ENCODE measurements at places on chromosomes 16 and 17.

- no peaks in the 10 kb centered on the region for H3K4me1 ChIP-seq
- no peak overlapping the region for H3K4me3 ChIP-seq
- H3K27me3 ChIP-seq: no peaks in the 10 kb centered on the region
- H3K27ac ChIP-seq: no peak overlapping the region
- DNase-seq: no peak
These were observed 8.7 kb downstream of the CLUAP1 start for GRCh38 chr16:3509470-3509928.

DNA sequence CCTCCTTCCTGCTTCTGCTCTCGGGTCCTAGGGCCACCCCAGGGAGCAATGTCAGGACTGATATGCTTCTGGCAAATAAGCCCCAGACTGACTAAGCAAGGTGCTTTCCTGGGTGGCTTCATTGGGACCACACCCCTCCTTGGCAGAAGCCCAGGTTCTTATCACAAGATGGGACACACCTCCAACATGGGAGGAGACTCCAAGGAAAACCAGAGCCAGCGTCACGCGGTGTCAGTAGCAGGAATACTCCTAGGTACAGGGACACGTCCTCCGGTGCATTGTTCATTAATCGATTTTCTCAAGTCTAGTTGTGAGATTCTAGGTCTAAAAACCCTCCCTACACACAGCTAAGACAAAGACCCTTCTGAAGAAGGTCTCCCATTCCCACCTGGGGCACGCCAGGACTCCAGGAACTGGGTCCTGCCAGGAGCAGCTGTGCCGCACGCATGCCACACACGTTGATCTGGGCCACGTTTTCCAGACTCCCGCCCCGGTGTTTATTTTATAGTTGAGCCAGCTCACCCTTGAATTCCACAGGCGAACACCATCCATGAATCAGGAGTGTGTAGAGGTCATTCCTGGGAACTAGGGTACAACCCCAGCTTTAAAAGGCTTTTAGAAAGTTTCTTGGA, 30.8 kb downstream of the FA2H start:
- H3K36me3 ChIP-seq: no peaks in the 10 kb centered on the region
- H3K27me3 ChIP-seq: no peaks in the 10 kb centered on the region
- H3K27ac ChIP-seq: no peak overlapping the region
- H3K4me3 ChIP-seq: no peak overlapping the region
- peaks cover 16% of the 10 kb centered on the region for H3K4me1 ChIP-seq
- DNase-seq: no peak

DNA sequence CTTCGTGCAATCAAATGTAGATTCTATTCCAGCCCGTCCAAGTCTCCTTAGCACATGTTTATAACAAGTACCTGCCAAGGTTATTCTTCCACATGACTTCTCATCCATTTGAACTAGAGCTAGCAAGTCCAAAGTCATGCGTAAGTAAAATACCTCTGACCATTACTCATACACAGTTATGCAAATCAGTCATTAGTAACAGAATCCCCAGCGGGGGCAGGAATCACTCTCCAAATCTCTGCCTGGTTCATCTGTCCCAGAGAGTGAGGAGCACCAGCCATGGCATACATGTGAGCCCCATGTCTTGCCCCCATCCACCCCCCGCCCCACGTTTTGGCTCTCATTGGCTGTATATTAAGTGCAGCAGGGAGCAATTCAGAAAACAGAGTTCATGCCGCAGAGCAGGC, 27.7 kb downstream of the SRL start:
- no peaks in the 10 kb centered on the region for H3K36me3 ChIP-seq
- H3K27ac ChIP-seq: peak overlapping the region; percentile 91
- H3K4me1 ChIP-seq: peaks cover 61% of the 10 kb centered on the region
- no peak overlapping the region for H3K4me3 ChIP-seq
- H3K27me3 ChIP-seq: no peaks in the 10 kb centered on the region

DNA sequence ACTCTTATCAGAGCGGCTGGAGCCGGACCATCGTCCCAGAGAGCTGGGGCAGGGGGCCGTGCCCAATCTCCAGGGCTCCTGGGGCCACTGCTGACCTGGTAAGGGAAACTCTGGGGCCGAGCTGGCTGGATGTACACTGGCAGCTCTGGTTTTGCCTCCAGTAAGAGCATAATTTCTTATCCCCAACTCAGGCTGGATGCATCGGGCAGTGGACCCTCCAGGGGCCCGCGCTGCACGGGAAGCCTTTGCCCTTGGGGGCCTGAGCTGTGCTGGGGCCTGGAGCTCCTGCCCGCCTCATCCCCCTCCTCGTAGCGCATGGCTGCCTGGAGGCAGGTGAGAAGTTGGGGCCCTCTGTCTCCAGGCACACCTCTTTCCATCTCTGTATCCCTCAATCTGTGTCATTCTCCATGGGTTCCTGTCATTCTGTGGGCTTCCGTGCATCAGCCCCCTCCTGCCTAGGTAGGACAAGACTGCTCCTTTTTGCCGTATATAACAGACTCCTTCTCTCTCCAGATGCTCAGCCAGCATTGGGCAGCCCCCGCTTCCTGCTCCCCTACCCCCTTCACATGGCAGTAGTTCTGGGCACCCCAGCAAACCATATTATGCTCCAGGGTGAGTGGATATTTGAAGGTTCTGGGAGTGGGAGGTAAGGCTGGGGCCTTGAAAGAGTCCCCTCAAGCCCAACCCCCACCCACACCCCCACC, 9.4 kb upstream of the TMEM88 start:
- H3K27ac ChIP-seq: peak overlapping the region; percentile 89
- peak overlapping the region; percentile 84 for H3K4me3 ChIP-seq
- peaks cover 50% of the 10 kb centered on the region for H3K36me3 ChIP-seq
- H3K27me3 ChIP-seq: no peaks in the 10 kb centered on the region
- peaks cover 24% of the 10 kb centered on the region for H3K4me1 ChIP-seq

DNA sequence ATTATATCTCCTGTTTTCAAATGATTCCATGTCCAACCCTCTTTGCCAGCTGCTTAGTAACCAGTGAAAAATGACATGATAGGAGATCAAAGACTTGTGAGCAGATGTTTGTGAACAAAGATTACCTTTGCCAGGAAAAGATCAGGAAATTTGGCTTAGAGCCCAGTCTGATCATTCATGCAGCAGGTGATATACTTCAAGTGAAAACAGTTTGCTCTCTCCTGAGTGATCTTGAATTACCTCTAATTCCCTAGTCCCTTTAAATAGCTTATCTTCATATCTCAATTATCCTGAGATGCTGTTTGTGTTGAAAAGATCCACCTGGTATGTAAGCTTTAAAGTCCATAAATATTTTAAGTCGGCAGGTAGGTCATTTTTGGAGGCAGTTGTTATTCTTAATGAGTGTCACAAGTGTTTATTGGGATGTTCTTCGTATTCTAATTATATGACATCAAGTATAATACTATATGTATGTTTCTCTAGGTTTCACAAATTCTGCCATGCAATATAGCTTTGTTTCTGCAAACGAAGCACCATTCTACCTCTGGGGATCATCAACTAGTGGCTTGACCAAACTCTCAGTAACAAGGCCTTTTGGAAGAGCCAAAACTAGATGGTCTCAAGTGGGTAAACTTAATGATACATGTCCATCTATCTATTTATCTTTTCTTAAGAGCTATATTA, 13.2 kb upstream of the VPS35L start:
- no peak overlapping the region for H3K4me3 ChIP-seq
- no peak overlapping the region for H3K27ac ChIP-seq
- DNase-seq: no peak
- H3K4me1 ChIP-seq: no peaks in the 10 kb centered on the region

- H3K4me1 ChIP-seq: peaks cover 46% of the 10 kb centered on the region
- H3K27me3 ChIP-seq: no peaks in the 10 kb centered on the region
- H3K4me3 ChIP-seq: peak overlapping the region; percentile 69
- H3K27ac ChIP-seq: peak overlapping the region; percentile 100
- DNase-seq: peak; percentile 72
These were observed 999 bp downstream of the XYLT1 start for GRCh38 chr16:17469741-17470181.

DNA sequence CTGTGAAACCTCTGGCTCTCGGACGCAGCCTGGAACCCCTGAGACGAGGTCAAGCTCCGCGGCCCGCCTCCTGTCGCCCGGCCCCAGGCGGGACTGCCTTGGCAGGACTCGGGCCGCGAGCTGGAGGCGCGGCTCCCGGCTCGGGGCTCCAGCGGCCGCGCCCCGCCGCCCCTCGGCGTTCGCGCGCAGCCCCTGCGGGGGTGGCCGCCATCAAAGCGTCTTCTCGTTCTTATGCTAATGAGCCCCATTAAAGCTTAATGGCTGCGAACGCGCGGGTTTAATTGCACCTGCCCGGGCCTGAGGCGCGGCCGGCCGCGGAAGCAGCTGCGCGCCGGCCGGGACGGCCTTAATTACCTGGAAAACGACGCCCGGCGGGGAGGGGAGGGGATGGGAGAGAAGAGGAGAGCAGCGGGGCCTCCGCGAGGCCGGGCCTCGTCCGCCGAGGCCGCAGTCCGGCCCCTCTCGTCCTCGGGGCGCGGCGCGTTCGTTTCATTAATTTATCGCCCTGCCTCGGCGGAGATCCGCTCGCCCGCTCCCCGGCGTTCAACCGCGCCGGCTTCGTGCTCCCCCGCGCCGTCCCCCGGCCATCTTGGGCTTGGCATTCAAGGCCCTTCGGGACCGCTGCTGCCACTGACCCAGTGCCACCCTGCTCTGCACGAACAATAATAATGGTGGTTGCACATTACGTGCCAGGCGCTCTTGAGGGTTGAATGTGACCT, 19.2 kb downstream of the RAI1 start:
- H3K36me3 ChIP-seq: no peaks in the 10 kb centered on the region
- no peaks in the 10 kb centered on the region for H3K27me3 ChIP-seq
- peak overlapping the region; percentile 95 for H3K27ac ChIP-seq
- H3K4me3 ChIP-seq: peak overlapping the region; percentile 51

DNA sequence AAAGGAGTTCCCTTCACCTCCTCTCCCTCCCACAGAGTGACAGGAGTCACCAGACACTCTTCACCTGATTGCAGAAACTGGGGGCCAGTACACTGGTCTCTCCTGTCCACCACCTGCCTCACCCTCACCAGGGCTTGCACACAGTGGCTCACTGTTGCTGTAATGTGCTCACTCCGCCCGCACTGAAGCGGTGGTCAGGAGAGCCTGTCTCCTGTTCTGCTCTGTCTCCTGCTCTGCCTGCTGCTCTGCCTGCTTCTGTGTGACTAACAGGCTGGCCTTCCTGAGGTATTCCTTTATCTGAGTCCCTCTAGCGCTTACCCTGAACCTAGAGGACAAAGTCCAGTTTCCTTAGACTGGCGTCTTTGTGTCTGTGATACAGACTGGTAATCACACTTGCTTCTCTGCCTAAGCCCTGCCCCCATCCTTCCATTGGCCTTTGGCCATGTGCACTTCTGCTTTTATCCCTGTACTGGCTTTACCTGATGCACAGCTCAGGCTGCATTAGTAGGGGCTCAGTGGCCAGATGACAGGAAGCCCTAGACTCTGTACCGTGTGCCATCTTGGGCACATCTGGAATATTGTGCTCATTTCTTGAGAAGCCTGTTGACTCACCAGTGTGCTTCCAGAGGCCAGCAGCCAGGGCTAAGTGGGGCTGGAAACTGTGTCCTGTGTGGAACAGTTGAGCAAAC, 13.3 kb downstream of the PROCA1 start:
- DNase-seq: no peak
- peaks cover 100% of the 10 kb centered on the region for H3K36me3 ChIP-seq
- H3K27me3 ChIP-seq: no peaks in the 10 kb centered on the region
- no peak overlapping the region for H3K4me3 ChIP-seq

Measured in tibial artery (tissue), 4 donors.